A549 (cell line): ENCODE measurements at places on chromosomes 16 and 17. TPM values are rescaled to one million over a fixed set of nuclear protein-coding genes. Genes with fewer than 3 reads are reported as not detected.
A peak's percentile ranks its signal among the peaks of the same experiment; 100 is the strongest.

The ETV4 gene
- 14.0 to 21.4 TPM (median 18.5 TPM) in 3 replicates for polyA plus RNA-seq

The AIPL1 gene
- not detected in 3 replicates for polyA plus RNA-seq

- DNase-seq, result peak; percentile 43
Measured at GRCh38 chr17:14308965-14309879, 8.3 kb downstream of the HS3ST3B1 start.

DNA sequence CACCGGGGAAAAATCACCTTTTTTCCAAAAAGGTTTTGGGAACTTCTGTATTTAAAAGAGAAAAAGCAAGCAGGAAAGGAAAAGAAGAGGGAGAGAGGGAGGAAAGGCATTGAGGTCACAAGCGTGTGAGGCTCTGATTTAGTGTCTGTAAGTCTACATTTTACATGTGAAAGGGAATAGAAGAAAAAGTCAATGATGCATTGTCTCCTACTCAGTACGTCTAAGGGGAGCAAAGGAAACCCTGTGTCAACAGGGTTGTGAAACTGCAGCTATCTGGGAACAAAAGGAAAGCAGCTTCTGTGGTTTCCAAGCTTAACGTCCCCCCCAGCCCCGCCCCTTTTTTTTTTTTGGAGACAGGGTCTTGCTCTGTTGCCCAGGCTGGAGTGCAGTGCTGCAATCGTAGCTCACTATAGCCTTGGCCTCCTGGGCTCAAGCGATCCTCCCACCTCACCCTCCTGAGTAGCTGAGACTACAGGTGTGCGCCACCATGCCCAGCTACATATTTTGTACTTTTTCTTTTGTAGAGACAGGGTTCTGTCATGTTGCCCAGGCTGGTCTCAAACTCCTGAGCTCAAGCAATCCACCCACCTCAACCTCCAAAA lies 1.8 kb upstream of the CDC42EP4 start:
- DNase-seq, result no peak
